ENCODE measurements at places on chromosomes 3 and 15.
A peak's percentile ranks its signal among the peaks of the same experiment; 100 is the strongest.

DNA sequence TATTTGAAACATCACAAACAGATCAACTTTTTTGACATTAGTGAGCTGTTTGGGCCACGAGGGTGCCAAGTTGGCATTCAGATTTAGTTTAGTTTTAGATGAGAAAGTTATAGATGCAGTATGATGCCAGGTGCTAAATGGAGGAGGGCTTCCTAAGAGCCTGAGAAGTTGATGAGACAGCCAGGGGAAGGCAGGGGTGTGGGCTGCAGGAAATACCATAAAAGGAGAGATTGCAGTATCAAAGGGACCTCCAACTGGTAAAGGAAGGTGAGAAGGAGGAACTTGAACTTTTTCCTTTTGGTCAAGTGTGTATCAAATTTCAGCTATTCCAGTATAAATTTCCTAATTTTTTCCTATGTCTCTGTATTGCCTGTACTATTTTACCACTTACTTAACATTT, 2.0 kb upstream of the TNIK start:
- DNase-seq: peak; percentile 48

DNA sequence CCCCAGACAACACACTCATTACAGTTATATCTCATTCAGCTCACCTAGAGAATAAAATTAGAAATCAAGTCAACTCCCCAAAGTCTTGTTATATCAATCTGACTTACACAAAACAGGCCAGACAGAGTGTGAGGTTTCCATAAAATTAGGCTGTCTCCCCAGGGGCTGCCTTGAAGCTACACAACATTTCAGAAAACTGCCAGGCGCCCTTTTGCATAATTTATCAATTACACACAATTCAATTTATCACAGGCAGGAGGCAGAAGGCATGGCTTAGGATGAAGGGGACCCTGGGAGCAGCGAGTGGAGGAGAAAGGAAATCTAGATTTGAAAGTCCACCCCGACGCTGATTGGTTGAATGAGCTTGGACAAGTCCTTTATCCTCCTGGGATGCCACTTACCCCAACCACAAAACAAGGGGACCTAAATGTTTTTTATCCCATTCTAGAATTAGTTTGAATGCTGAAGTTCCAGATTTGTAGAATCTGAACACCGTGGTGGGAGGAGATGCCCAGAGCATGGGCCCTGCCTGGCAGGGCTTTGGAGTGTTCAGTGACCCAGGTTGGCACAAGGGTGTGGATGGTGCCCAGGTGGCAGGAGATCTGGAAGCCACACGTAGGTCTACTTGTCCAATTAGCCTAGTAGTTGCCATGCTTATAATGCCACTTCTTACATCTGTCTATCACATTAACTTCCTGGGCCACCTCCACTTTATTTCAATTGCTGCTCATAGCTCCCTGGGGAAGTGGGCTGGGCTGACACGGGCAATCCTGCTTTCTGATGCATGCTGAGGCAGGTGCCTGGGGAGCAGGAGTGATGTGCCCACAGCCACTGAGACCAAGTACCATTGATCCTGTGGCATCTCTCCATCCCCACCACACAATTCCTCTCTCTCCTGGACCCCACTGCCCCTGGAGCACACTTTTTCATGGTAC, 119.8 kb upstream of the TLE3 start:
- DNase-seq: no peak

DNA sequence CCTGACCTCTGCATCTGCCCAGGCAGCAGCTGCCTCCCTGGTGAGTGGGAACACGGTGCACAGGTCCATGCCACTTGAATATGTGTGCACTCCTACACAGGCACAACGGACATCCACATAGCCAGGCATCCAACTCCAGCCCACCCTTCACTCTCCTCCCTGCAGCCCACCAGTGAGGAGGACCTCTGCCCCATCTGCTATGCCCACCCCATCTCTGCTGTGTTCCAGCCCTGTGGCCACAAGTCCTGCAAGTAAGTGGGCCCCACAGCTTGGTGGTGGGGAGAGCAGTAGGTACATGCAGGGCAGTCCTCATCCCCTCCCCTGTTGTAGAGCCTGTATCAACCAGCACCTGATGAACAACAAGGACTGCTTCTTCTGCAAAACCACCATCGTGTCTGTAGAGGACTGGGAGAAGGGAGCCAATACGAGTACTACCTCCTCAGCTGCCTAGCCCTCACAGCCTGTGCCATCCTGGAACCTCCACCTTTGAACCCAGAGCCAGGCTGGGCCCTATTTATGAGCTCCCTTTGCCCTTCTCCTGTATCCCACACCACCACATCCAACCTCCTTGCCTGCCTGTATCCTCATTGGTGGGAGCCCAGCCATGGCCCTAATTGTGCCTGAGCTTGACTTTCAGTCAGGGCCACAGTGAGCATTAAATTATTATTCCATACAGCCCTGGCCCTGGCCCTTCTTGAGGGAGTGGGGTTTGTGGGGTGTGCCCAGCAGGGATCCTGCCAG, 1.5 kb upstream of the AMIGO3 start:
- DNase-seq: no peak

- DNase-seq: peak; percentile 71
Measured at GRCh38 chr3:188421836-188422540, 268.0 kb downstream of the LPP start.

- DNase-seq: no peak
Measured at GRCh38 chr15:55527150-55527549, 19.1 kb upstream of the DNAAF4 start.

DNA sequence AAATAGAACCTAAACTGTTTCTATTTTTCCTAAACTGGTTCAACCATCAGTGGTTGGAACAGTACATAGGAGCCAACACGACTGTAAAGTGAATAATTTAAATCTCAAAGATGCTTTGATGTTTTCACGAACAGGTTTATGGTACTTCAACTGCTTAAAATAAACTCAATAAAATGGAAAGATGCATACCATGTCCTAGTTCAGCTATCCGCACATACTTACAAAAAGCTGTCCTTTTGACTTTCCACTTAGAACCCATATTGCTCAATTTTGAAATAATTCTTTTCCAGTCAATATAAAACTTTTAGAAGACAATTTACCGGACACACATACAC, 902 bp downstream of the CMTM6 start:
- no peak for DNase-seq

DNA sequence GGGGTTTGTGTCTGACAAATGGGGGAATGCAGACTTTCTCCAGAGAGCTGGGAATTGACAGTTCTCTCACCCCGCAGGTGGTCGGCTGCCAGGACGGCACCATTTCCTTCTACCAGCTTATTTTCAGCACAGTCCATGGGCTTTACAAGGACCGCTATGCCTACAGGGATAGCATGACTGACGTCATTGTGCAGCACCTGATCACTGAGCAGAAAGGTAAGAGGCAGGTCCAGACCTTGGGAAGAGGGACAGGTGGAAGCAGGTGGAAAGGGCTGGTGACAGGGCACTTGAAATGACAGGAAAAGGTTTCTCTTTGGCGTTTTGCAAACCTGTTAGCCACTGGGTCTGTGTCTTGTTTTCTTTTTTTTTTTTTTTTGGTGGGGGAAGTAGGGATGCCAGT, 36.6 kb downstream of the IFT122 start:
- DNase-seq: no peak

GRCh38 chr15:63601026-63601703, 4.0 kb downstream of the FBXL22 start:
- peak; percentile 56 for DNase-seq

DNA sequence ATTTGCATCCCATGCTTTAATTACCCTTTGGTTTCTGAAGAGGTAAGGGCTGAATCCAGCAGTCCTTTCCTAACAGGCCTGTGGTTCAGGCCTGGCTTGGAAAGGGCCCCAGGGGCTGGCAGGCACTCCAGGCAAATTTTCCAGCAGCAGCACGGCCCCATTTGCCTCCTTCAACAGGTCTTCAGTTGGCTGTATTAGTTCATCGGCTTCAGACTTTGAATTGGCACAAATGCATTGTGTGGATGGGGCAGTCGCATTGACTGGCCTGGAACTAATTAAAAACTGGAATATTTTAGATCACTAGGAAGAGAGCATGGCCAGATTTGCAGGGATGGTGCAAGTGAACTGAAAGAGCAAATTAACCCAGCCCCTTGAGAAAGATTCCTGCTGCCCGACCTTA, 207.8 kb upstream of the MCTP2 start:
- no peak for DNase-seq

DNA sequence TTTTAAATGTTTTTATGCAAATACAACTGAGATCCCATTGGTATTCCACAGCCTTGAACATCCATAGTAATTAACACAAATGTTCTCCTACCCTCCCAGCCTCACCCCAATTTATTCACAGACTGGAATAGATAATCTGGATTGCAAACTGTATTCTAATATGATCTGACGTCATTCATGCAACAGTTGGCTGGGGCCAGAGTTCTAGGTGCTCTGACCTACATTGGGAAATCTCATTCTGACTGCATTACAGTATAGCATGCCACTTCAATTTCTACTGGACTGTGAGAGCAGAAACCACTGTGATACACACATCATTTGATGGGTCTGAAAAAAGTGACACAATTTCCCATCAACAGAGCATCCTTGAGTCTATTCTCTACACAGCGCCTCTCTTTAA, 403.1 kb downstream of the MAGI1 start:
- DNase-seq: no peak

DNA sequence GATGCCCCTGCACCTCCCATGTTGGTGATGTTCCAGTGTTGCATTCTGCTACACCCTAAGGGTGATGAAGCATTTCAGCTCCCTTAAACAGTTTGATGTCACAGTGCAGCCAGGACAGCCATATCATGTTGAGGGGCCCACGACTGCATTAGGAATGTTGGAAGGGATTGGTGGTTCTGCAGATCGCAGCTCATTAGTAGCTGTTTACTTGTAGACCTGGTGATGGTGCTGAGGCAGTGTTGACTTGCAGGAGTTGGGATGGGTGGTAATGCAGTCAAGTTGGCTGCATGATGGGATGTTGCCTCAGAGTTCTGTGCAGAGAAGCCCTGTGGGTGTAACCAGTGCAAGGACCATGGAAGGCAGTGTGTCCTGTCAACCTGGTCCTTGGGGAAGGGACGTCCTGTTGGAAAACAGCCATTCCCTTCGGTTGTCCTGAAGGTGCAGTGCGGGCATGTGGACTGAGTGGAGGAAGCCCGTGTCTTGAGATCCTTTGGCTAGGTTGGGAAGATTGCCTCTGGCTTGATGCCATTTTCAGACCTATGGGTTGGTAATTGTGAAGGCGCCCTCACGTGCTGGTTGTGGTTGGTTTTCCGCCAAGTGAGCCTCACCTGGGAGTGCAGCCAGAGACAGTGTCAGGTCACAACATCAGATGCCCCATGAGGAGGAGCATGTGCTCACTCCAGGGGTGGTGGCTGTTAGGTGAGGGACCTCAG, 100.7 kb downstream of the SNRPN start:
- no peak for DNase-seq

GRCh38 chr15:25247407-25248038, 191.3 kb downstream of the UBE3A start:
- no peak for DNase-seq

DNA sequence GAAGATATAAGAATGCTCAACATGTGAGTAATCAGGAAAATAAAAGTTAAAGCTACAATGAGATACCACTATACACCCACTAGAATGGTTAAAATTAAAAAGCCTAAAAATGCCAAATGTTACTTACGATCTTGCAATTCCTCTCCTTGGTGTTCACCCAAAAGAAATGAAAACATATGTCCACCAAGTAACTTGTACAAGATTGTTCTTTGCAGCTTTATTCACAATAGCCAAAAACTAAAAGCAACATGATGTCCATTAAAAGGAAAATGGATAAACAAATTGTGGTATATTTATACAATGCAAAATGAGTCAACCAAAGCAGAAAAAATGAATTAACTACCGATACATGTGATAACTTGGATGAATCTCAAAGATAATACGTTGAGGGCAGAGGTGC, 301.6 kb upstream of the THBS1 start:
- no peak for DNase-seq

DNA sequence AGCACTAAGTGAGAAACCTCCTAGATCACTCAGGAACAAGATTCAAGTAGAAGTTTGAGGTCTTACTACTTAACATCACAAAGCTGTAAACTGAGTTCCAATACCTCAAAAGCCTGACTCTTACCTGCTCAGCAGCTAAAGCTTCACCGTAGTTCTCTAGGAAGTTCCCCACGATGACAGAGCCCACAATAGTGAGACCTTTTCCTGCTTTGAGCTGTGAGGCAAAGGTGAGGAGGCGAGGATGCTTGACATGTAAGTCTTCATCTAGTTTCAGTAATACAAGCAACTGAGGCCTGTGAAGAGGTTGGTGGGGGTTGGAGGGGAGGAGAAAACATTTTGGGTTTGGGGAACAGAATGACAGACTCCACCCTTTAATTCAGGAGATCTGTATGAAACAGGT, 15.7 kb downstream of the EMC4 start:
- no peak for DNase-seq

GRCh38 chr3:18501679-18502343, 76.7 kb upstream of the SATB1 start:
- no peak for DNase-seq

DNA sequence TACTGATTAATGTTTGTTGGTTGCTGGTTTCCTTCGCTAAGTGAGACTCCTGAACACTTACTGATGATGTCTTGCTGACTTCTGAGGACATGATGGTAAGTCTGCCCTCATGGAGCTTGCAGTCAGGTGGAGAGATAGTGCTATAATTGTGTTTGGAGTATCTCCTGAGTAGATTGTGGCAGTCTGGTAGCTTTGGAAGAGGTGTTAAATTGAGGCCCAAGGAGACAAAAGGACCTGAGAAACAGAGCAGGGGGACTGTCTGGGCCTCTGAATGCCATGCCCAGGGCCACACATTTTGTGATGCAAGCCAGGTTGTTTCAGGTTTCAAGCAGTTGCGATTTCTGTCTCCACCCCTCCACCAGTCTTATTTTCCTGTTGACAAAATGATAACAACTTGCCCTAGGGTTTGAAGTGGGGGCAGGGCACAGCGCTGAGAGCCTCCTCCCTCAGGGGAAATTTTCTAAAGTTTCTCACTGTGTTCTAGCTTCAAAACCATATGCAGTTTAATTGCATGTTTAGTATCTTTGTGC, 16.7 kb downstream of the SMAD3 start:
- peak; percentile 68 for DNase-seq

- DNase-seq: no peak
Measured at GRCh38 chr15:99956820-99957641, 223.8 kb upstream of the LYSMD4 start.

- no peak for DNase-seq
Measured at GRCh38 chr15:69637818-69638217, 185.2 kb downstream of the RPLP1 start.

DNA sequence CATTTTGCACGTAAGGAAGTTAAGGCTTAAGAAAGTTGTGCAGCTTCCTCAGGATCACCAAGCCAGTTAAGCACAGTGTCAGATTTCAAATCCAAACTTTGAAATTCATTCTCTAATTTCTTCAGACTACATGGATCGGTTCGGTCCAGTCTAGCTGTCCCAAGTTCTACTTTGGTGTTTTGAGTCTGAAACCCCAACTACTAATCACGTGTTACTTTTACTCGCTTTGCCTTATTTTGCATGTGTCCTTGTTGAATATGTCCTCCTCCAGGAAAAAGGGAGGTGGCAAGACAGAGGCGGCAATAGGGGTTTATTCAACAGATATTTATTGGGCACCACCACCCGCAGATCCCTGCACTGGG, 522 bp upstream of the GXYLT2 start:
- no peak for DNase-seq

All from CD4-positive, alpha-beta T cell treated with Interleukin-1 beta for 1 hour (primary cell).